ENCODE measurements at places on chromosomes 1 and 21.

- DNase-seq, result no peak
These were observed 86.3 kb downstream of the TGFB2 start for GRCh38 chr1:218431476-218431875.

GRCh38 chr21:25215698-25216384 is 391.4 kb downstream of the MRPL39 start:
- DNase-seq, result no peak

GRCh38 chr1:164982545-164982944 is 374.0 kb downstream of the LMX1A start:
- no peak for DNase-seq

DNA sequence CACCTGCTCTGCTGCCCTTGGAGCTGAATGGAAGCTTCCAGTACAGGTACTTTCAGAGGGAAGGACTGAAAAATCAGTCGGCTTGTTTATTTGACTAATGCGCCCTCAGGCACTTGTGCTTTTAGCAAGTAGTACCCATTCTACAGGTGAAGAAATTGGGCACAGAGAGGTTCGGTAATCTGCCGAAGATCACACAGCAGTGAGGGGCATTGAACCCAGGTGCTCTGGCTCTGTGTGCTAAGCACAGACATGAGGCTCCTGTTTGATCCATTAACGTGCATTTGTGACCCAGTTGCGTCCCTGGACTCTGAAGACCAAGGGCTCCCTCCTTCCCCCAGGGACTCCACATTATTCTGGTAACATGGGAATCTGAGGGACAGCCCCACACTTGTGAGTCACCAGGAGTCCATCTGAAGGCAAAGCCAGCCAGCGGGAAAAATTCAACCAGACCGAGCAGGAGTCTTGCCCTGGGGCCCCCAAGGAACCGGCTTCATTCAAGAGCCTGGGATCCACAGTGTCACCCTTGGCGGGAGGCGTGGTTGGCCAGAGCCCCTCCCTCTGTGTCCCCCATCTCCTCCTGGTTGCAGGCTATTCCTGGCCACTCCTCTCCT is 192.4 kb upstream of the ARHGEF16 start:
- DNase-seq, result no peak

DNA sequence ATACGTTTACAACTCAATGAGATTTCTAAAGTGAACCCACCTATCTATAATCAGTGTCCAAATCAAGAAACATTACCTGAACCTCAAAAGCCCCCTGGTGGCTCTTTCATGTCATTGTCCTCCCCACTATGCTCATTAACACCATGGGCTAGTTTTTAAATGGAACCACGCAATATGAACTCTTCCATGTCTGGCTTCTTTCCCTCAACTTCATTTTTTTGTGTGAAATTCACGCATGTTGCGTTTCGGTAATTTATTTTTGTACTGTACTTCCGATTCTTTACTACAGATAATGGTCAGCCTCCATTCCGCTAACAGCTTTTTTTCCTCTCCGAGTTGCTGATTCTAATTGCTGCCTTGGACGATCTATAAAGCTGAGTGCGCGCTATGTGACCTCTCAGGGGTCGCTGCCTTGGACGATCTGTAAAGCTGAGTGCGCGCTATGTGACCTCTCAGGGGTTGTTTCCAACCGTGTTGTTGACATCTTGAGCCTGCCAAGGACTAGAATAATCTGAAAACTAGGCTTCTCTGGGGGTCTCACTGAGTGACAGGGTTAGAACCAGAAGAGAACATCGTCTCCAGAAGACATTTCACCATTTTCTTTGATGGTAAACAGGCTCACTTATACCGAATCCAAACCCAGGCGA is 1.1 kb upstream of the CACYBP start:
- DNase-seq, result peak; percentile 71

GRCh38 chr1:92031281-92032110 is 1.7 kb downstream of the EPHX4 start:
- DNase-seq, result no peak

All from CD4-positive, alpha-beta T cell treated with Interleukin-6 at 100 ng/mL for 8 hours (primary cell).